ENCODE measurements at places on chromosomes 7 and 10.

DNA sequence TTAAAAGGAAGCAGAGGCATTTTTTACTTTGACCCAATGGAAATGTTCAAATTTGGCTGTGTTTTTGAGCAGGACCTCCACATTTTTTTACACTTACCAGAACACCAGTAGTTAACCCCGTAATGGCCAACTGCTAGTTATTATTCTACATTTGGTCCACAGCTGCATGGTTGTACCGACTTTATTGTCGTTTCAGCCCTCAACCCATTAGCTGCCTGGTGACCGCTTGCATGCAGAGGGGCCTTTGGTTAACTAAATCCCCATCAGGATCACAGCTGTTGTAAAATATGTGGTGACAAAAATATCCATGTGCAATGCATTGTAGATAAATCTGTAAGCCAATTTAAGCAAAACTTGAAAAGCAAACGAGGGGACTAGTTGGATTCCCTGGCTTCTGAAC lies 342.2 kb upstream of the MEOX2 start:
- DNase-seq = no peak

GRCh38 chr10:114431414-114432135 lies 27.3 kb upstream of the AFAP1L2 start:
- DNase-seq = no peak

- DNase-seq = no peak
These were observed 21.7 kb upstream of the PFKP start for GRCh38 chr10:3045471-3046209.

DNA sequence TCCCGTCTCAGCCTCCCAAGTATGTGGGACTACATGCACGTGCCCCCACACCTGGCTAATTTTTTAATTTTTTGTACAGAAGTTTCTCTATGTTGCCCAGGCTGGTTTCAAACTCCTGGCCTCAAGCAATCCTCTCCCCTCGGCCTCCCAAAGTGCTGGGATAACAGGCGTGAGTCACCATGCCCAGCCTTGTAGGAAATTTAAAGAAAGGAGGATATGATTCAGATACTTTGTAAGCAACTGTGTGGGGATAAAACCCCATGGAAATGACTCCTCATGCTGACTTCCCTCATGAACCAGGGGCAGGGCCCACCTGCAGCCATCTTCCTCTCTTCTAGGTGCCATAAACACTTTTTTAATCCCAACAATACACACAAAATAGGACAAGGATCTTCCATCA lies 50.2 kb downstream of the APBB1IP start:
- no peak for DNase-seq

GRCh38 chr7:9761224-9761623 lies 1212.4 kb upstream of the PHF14 start:
- DNase-seq = no peak

DNA sequence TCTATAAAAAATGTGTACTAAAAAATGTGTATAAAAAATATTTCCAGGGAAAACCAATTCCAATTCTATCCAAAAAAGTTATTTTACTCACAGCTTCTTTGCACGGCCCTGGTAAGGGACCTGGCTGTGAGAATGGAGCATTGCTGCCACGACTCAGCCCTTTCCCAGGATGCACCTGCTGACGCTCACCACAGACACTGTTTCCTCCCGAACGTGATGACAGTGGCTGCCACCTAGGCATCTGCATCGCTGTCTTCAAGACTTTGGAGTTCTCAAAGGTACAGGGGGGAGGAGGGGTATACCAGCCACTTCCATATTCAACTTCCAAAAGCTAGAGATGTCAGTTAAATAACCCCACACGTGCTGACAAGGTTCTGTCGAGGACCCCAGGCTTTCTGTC lies 23.9 kb upstream of the PTPRN2 start:
- no peak for DNase-seq

DNA sequence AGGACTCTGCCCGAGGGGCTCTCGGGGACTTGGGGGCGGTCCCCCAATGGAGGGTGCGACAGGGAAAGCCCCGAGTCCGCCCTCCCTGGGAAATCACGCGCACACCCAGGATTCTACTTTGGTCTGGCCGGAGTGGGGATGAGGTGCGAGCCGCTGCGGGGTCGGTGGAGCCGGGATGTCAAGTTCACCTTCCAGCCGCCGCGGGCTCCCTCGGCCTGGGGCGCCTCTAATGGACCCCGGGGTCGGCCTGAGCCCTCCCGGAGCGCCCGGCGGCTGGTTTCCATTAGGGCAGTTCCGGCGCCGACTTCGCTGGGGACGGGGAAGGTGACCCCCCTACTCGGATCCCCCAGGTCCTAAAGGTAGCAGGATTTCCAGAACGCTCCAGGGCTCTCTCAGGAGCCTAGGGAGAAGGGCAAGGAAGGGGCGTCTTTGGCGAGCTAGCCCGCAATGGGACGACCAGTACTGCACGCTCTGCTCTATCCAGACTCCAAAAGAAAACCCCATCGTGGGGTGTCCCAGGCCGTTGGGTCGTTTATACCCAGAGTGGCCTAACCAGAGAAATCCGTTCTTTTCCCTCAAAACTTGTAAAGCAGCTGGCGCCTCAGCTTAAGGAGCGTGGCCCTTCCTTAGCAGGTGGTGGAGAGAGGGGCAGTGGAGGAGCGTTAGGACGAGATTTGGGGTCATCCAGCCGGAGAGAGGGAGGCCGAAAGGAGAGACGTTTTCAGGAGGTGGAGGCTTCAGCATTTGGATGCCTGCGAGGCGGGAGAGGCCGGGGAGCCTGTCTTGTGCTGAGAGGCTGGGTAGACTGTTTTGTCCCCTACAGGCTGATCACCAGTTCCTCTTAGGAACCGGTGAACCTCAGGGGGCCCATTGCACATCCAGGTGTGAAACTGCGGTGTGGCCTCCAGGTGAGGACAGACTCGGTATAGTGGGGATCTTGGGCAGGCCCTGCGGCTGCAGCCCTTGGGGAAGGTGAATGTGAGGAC lies 860 bp upstream of the WDR86 start:
- no peak for DNase-seq

GRCh38 chr7:1345796-1346755 lies 113.2 kb downstream of the MICALL2 start:
- no peak for DNase-seq

DNA sequence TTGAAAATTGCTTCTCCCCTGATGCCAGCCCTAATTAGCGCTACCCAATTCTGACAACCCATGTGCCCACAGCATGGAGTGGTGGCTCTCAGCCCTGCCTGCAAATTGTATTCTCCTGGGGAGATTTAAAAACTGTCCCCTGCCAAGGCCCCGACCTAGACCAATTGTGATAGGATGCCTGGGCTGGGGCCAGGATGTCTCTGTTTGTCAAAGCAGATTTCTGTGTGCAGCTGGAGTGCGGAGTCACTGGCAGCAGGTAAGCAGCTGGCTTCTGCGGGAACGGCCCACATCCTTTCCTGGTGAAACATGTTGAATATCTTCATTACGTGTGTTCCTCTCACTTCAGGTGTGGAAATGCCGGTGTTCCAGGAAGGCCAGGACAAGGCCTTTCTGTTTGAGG lies 238.6 kb downstream of the WDR37 start:
- DNase-seq = no peak

- no peak for DNase-seq
These were observed 28.2 kb downstream of the ADARB2 start for GRCh38 chr10:1709161-1709560.

DNA sequence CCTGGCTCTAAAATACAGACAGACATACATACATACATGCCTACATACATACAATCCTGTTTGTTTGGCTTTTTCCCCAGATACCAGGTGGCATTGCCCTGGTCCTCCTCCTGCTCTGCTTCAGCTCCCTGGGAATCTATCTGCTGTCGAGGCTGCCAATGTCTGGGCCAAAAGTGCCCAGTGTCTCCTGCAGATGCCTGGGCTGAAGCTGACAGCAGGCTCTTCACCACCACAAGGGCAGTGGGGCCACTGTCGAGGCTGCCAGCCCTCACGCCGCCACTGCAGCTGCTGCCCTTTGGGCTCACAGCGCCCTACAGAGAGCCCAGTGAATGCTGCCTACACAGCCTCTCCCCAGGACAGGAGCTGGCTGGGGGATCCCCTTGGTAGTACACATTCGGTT lies 18.0 kb upstream of the STN1 start:
- no peak for DNase-seq

DNA sequence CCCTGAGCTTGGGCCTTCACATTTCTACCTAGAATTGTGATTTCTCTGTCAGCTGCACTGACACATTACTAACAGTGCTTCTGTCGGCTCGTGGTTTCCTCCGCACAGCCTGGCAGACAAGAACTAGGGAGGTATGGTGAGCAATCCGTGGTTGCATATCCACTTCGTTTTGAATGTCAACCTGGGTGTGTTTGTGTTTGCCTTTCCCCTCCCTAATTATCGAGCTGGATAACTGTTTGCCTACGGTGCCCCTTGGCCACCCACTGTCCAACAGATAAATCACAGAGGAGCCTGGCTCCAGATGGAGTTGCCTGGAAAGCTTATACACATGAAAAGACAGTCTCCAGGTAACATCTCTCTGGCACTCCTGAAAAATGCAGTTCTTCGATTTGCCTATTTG lies 228.8 kb downstream of the TRIL start:
- DNase-seq = no peak

- no peak for DNase-seq
These were observed 12.9 kb downstream of the C10orf67 start for GRCh38 chr10:23331567-23332301.

DNA sequence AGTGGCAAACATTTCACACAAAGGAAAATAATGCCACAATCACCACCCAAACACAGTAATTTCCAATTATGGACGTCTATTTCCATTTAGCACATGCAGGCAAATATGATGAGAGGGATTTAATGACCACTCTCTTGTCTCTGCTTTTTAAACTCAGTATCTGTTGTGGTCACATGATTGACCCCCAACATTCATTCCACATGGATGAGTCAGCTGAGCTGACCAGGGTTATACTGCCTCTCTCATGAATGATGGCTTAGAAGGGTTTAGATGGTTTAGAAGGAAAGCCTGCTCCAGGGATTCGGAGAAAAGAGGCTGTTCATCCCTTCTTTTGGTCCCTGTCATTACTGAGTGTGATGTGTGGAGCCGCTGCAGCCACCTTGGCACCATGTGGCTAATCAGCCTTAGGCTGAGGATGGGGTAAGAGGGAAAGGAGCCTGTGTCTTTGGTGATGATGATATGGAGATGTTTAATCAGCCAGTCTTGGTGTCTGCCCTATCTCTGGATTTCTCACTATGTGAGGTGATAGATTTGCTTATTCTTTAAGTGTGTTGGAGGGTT lies 38.2 kb upstream of the JAKMIP3 start:
- DNase-seq = no peak

GRCh38 chr10:75319274-75319673 lies 82.3 kb downstream of the ZNF503 start:
- no peak for DNase-seq

DNA sequence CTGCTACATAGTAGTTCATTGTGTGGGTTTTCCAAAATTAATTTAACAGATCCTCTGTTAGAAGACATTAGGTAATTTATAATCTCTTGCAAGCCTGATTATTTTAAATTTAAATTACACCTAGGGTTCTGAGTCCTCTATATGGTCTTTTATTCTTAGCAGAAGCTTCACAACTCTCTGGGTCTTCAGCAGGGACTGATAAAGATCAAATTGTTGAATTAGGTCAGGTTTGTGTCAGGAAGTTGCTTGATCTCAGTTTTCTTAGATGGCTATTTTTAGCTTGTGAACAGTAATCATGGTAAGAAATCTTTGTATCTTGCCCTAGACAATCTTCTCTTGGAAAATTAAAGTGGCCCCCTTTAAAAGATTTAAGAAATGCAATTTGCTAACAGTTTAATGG lies 183.1 kb upstream of the HDAC9 start:
- DNase-seq = no peak

DNA sequence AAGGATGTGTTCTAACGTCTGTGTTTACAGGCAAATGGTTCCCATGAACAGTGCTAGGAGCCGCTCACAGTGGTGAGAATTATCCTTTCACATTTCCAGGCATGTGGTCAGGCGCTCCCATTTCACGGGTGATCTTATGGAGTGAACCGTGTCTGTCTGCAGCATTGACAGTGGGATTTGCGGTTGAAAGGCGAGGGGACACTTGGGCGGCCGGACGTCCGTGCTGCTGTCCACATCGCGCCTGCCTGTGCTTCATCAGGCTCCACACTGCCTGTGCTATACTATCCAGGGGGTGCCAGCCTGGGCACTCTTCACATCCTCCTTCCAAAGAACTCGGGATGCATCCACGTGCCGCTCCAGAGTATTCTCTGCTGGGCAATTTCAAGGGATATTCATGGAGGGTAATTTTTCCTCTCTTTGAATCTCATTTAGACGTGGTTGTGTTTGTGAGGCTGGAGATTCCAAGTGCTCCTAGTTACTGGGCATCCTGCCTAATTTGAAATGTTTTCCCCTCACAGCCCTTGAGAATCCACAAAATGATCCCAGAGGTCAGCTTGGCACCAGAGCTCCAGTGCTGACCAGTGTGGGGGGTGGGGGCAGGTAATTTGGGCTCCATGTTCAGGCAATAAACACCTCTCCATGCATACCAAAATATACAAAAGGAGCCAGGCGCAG lies 61.9 kb upstream of the EBF3 start:
- no peak for DNase-seq

DNA sequence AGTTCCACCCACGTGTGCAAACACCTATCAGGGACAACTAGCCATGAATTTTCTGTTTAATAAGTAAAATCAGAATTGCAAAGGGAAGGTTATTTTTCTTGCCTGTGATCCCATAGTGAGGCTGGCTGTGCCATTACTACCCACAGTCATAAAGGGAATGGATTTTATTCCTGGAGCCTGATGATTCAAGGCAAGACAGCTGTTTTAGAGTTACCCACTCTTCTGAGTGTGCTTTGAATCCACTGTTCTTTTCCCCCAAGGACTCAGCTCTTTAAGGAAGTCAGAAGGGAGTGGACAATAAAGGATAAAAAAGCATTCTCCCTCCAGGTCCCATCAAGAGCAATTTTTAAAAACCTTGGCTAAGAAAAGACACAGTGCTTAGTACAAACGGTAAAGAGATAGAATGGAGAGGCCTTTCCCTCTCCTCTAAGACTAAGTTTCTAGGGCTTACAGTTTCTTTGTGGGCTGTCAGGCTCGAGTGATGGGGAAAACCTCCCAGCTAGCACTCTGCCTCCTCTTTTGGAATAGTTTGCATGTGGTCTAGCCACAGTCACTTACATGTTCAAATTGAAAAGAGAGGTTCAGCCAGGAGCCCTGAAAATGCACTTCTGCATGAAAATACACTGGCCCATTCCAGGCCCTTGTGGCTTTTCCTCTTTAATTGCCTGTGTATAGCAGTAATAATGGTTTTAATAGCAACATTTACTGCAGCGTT lies 5.1 kb upstream of the LRRC4 start:
- DNase-seq = no peak

DNA sequence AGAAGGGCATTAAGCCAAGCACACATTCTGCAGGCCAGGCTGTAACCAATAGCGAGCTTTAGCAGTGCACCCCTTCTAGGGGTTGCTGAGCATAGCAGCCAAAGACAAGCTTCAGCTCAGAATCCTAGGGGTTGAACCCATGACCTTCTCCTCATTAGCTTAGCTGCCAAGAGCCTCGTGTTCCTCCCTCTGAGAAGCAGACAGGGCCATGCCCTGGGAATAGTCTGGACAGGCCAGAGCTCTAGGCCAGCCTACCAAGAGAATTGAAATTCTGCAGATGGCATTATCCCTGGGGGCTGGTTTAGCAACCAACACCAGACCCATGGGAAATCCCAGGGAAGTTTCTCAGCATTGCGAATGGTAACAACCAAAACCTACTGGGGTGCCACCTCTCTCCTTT lies 77.2 kb downstream of the PLXNA4 start:
- DNase-seq = no peak
